ENCODE measurements at places on chromosomes 11 and 22. TPM values are rescaled to one million over a fixed set of nuclear protein-coding genes. Genes with fewer than 3 reads are reported as not detected.

NRXN2 gene
- 1.7 TPM for total RNA-seq

DEPDC7 gene
- total RNA-seq: 0.71 TPM

SLC7A4 gene
- 0.47 TPM for total RNA-seq

GSTT2 gene
- total RNA-seq: 3.0 TPM

HIKESHI gene
- total RNA-seq: 29.5 TPM

MOGAT2 gene
- total RNA-seq: not detected

GLYAT gene
- not detected for total RNA-seq

ZBED4 gene
- 12.7 TPM for total RNA-seq

HSPB2 gene
- total RNA-seq: 6.4 TPM

NAALADL1 gene
- 12.2 TPM for total RNA-seq

- DNase-seq: no peak
Measured at GRCh38 chr11:126336671-126337101, 18.8 kb upstream of the ST3GAL4 start.

- no peak for DNase-seq
Measured at GRCh38 chr22:46165977-46166376, 15.7 kb downstream of the PPARA start.

DNA sequence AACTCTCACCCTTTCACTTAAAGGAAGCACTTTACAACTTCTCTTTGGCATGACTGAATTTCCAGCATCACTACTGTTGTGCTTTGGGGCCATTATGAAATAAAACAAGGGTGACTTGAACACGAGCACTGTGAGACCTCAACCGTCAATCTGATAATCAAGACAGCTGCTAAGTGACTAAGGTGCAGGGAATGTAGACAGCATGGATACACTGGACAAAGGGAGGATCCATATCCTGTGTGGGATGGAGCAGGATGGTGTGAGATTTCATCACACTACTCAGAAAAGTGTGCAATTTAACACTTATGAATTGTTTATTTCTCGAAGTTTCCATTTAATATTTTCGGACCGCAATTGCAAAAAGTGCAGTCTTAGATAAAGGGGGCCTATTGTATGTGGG is 16.1 kb upstream of the EXPH5 start:
- DNase-seq: no peak

DNA sequence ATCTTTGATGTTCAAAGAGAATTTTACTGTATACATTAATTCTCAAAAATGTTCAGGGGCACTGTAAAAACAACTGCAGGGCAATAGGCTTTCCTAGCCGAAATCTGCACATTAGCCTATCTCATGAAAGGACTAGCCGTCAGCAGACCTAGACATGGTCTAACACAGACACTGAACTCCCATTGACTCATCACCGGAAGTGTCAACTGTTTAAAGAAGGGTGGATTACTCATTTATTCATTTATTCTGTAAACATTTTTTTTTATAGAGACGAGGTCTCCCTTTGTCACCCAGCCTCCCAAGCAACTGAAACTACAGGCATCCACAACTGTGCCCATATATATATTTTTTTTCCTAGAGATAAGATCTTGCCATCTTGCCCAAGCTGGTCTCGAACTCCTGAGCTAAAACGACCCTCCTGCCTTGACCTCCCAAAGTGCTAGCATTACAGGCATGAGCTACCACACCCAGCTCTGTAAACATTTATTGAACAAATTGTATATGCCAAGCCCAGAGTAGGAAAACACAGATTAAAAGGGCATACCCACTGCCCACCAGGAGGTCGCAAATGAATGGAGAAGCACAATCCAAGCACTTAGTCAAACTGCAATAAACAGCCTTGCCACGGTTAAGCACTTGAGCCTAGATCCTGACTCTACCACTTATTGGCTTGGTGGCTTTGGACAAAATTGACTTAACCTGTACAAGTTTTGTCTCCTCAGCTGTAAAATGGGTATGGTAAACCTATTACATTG is 26.6 kb downstream of the RAB30 start:
- DNase-seq: no peak

- DNase-seq: no peak
Measured at GRCh38 chr22:30226192-30226832, 20.2 kb downstream of the LIF start.

- no peak for DNase-seq
Measured at GRCh38 chr11:15735706-15736105, 620.6 kb downstream of the SOX6 start.

- no peak for DNase-seq
Measured at GRCh38 chr22:17865183-17866055, 91.2 kb upstream of the BID start.

- DNase-seq: no peak
Measured at GRCh38 chr11:12060385-12060985, 49.9 kb upstream of the MICAL2 start.

- no peak for DNase-seq
Measured at GRCh38 chr11:69238573-69239351, 55.2 kb upstream of the MYEOV start.

DNA sequence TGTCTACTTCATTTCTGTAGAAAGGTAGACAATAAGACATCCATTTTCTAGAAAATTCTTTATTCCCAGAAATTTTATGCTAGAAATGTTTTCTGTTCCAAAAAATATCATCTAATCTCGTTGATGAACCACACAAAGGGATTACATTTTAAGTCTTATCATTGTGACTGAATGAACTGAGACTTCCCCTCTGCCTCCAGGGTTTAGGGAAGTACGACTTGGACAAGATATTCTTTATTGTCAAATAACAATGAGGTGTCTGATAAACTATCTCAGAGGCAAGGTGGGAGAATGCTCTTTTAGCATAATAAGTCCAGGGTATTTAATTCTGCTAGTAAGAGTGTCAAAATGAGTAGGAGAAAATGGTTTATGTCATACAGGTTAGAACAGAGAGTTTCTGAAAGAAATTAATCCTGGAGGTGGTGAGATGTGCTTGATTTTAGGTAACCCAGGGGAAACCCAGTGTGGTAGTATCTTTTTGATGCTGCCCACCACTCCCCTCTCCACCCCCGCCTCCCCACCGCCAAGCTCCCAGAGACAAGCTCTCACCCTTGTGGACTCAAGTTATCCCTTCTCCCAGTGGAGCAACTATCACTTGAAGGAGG is 100.6 kb downstream of the CD44 start:
- DNase-seq: no peak

- DNase-seq: no peak
Measured at GRCh38 chr22:30219049-30219654, 27.4 kb downstream of the LIF start.

DNA sequence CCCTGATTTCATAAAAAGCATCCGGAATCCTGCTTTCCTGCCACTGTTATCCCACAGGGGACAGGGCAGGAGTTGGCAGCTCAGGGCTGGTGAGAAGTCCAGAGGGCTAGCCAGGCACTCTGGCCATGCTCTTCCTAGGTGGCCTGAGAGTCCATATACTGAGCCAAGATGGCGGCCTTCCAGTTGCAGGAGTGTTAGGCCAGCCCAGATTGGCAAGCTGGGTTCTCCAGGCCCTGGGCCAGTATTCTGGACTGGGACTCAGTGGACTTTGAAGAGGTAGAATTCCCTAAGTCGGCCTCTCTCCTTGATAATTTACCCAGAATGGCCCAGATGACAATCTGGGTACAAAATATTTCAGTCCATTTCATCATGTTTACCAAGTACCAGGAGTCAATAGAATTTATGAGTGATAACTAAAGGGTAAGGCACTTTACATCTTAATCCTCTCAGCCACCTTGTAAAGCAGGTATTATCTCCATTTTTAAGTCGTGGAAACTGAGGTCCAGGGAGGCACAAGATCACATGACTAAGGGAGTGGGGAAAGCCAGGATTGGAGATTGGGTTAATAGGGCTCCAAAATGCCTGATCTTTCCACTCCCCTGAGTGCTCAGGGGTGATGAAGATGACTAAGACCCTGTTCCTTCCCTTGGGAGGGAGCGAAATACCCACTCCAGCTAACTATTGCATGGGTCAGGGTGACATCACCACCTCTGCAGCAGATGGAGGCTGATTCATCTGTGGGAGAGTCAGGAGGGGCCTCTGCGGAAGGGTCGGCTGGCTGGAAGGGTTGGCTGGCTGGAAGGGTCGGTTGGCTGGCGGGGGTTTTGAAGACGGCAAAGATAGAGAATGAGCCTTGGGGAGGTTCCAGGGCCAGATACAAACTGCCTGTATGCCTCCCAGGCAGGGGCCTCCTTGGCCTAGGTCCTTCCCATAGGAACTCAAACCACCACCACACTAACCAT is 1.2 kb upstream of the MICALL1 start:
- no peak for DNase-seq

DNA sequence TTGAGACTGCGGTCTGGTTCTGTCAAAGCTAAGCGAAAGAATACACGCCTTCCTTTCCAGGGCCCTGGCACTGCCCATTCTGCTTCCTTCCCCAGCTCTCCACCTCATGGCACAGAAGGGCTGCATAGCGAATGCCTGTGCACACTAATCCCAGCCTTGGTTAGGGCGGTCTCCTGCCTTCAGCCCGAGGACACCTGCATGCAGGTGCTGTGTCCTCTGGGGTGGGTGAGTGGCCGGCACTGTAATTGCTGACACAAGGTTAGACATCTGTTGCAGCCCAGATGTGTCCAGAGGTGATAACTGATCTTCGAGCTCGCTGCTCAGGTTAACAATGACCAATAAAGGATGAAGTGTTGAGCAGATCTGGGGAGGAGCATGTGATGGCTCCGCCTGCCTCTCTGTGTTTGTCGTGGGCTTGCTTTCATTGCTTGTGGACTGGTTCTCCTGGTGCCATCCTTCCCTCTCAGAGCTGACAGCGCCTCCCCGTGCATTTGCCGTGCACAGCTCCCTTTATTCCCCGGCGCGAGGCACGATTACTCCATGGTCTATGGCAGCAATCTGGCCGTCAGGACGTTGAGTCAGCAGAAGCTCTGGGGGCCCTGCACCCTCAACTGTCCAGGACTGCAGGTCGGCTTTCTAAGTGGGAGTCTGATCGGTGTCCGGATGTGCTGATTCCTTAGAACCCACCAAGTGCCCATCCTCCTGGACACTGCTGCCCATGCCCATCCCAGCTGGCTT is 1088.2 kb downstream of the BRD1 start:
- DNase-seq: no peak

GRCh38 chr11:101880222-101880621 is 34.6 kb upstream of the CEP126 start:
- no peak for DNase-seq

- no peak for DNase-seq
Measured at GRCh38 chr11:130112071-130112830, 42.6 kb downstream of the APLP2 start.

GRCh38 chr22:47367993-47368945 is 605.8 kb downstream of the TBC1D22A start:
- peak; percentile 35 for DNase-seq

DNA sequence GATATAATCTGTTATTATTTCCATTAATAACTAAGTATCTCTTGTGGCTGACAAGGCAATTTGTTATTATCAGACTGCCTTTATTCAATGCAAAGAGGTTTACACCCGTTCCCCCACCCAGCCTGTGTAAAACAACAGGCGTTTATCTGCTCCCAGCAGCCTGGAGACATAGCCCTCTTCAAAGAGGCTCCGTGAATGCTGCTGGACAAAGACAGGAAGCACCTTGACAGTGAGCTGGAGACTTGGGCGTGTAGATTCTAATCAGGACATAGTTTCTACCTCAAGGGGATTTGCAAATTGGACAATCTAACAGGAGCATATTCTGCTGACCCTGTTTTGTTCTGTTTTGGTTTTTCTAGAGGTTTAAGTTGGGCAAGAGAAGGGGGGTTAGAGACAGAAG is 733.0 kb upstream of the KIRREL3 start:
- no peak for DNase-seq

DNA sequence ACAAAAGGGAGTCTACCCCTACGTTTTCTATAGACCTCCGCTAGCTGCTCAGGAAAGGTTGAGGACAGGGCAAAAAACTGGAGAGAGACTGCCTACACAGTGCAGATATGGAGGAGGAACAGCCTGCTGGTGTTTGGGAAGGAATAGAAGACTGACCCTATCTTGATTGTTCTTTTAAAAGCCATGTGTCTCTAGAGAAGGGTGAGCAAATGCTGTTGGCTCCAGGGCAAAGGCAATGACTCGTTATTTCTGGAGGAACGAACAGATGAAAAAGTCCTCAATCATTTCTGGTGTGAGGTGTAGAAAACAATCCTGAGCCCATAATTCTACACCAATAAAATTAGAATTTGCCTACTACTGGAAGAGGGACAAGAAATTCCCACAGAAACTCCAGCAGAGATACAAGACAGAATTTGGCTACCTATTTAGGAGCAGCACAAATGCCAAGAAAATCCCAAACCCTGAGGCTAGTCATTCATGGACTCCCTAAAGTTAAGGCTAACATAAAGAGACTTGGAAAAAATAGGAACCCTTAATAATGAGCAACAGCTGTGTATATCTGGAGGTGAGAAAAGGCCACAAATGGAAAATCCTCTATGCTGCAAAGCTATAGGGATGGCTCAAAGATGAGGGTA is 1206.3 kb upstream of the CNTN5 start:
- no peak for DNase-seq

DNA sequence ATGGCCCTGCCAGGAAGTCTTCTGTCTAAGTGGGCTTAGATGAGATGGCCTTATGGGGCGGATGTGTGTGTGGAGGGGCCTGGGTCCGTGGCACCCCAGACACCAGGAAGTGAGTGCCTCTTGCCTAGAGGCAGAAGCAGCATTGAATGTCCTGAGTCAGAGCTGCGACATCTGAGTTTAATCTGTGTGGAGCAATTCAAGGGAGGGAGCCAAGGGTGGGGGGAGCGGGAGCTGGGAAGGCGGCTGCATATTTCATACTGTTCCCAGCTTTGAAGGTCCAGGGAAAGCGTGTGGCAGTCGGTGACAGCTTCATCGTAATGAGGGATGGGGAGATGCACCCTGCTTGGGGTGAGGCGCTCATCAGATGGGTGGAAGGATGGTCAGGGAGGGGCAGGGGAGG is 73.5 kb upstream of the THY1 start:
- DNase-seq: no peak

DNA sequence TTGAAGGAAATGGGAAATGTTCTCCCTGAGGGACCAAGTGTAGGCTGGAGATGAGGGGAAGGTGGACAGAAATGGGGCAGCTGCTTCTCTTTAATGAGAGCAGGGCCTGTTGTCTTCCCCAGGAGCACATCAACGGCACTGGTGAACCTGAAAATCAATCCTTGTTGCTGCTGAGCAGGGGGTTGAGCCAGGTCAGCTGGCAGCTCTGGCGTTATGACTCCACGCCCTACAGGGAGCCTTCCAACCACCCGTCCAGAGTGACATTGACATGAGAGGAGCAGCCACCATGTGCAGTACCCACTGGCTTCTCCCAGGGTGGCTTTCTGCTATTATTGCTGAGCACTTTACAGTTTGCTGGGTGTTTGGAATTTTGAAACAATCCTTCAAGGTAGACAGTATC is 116.9 kb upstream of the LDLRAD3 start:
- DNase-seq: no peak

All from lower lobe of right lung (tissue), 2 donors.